ENCODE measurements at places on chromosomes 11 and 22.

DNA sequence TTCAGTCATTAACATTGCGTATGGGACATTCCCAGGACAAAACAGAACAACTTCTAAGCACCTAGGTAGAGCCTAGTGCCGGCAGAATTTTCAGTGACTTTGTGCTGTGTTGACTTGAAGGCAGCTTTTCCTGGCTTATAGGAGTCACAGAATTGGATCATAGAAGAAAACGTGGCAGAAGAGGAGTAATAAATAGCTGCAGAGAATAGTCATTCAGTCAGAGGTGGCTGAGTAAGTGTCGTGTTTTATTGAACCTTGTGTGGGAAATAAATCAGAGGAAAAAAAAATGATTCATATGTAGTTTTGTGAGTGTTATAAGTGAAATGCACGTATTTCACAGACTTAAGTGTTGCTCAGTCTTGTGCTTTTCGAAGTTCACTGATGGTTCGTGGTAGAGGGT, 2.1 kb downstream of the BARX2 start:
- DNase-seq: no peak

DNA sequence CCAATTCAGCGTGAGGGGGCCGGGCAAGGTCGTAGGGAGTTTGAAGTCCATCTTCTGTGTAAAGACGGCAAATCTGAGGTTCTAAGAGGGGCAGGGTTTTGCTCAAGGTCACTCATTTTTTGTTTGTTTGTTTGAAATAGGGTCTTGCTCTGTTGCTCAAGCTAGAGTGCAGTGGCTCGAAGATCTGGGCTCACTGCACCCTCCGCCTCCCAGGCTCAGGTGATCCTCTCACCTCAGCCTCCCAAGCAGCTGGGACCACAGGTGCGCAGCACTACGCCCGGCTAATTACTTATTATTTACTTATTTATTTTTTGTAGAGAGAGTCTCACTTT, 355 bp upstream of the AP1B1 start:
- no peak for DNase-seq

DNA sequence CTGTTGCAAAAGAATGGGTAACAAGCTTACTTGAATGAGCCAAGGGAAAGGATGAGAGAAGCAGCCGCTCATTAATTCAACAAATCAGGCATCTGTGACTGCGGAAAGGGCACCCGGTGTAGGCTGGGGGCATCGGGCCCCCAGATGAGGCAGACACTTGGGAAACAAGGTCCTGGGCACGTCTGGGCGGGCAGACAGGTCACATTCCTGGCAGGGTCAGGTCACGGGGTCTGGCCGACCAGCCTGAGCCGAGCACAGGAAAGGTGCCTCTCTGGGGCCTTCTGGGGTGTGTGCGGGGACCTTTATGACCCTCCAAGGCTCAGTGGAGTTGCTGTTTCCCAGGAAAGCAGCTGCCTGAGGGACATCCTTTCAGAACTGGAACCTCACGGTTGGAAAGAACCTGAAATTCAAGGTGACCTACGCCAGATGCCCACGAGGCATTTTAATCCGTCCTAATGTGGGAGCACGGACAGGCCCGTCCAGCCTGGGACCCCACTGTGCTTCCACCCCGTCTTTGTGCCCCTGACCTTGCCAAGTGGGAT, 57.1 kb downstream of the ST14 start:
- DNase-seq: no peak

GRCh38 chr11:131591051-131591461, 220.6 kb downstream of the NTM start:
- DNase-seq: no peak

GRCh38 chr22:42313804-42314581, 43.5 kb upstream of the TCF20 start:
- no peak for DNase-seq

DNA sequence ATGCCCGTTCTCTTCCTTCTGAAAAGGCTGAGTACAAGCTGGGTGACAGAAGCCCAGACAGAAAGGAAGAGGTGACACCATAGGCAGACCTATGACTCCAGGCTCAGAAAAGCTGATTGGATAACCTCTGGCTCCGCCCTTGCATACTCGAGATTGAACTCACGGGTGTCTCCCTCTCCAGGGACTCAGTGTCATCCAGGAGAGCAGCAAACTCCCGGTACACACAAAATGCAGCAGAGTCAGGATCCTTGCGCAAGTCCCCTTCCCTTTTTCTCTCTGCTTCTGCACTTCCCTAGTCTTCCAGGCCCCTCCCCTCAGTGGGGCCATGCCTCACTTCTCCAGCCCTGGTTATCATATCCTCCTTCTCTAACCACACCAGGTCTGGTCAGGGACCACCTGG, 9.8 kb downstream of the SCN4B start:
- no peak for DNase-seq

GRCh38 chr11:1449490-1450243, 36.9 kb downstream of the MOB2 start:
- no peak for DNase-seq

DNA sequence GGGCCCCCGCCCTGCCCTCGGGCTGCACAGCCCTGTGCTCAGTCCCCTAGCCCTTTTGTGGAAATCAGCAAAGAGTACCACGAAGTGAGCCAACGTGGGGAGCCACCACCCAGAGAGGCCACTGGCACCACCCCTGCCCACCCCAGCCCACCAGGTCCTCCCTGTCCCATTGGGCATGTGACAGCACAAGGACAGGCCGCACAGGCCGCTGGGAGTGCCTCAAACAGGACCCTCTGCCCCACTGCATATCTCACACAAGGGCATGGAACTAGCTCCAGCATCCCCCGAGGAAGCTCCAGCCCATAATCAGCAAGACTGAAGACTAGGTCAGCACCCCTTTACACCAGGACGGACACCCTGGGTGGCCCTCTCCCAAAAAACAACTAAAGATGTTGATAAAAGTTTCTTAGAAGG, 29.7 kb downstream of the GNB1L start:
- DNase-seq: no peak

- DNase-seq: no peak
Observed at GRCh38 chr22:22684580-22685561, 40.5 kb downstream of the GGTLC2 start.

GRCh38 chr11:126132319-126132718, 69.7 kb upstream of the CDON start:
- DNase-seq: no peak

- DNase-seq: no peak
Observed at GRCh38 chr11:12109591-12110196, 696 bp upstream of the MICAL2 start.

DNA sequence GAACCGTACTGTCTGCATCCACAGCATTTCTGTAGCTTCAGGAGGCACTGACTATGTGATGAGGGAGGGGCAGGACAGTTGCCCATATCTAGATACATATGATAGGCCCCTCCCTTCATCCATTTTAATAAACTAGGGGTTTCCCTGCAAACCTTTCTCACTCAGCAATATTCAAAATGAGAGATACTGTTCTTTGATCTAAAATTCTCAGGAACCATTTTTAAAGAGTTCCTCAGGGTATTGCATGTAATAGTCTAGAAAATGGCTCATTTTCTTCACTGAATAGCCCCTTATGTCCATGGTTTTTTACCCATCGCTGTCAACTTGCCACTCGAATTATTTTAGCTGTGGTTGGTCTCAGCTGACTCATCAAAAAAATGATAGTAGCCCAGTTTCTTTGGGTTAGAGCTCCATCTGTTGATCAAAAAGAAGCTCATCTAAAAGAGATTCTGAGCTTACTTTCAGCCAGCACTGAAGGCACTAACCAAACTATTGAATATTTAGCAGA, 37.0 kb upstream of the DNAJB7 start:
- no peak for DNase-seq

DNA sequence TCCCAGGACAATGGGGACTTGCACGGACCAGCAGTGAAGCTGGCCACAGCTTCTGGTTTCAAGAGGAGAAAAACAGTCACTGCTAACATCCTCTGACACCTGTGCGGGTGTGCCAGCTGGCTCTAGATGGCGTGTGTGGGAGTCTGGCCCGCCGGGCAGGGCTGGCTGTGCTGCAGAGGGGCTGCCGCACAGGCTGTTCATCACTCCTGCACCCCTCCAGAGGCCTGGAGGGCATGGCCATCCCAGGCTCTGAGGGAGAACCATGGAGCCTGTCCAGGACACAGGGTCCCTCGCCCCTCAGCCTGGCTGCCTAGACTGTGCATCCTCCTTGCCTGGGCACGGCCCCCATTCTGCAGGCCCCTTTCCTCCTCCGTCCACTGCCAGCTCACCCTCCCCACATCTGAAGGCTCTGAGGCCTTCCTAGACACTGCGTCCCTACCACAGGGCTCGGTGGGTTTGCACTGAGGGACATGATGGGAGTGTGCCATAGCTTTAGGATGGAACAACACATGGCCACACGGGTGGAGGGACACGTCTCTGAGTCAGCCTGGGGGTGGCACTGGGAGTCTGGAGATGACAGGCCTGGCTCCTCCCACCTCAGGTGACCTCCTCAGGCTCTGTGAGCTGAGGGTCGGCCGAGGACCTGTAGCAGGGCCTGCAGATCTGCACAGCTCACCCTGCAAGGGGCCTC, 42.1 kb upstream of the GNB1L start:
- DNase-seq: no peak

- DNase-seq: no peak
Observed at GRCh38 chr11:128331317-128331716, 256.0 kb downstream of the ETS1 start.

GRCh38 chr22:44328326-44328725, 15.6 kb upstream of the SHISAL1 start:
- DNase-seq: no peak

GRCh38 chr11:120956710-120957495, 67.0 kb upstream of the TBCEL start:
- DNase-seq: no peak

DNA sequence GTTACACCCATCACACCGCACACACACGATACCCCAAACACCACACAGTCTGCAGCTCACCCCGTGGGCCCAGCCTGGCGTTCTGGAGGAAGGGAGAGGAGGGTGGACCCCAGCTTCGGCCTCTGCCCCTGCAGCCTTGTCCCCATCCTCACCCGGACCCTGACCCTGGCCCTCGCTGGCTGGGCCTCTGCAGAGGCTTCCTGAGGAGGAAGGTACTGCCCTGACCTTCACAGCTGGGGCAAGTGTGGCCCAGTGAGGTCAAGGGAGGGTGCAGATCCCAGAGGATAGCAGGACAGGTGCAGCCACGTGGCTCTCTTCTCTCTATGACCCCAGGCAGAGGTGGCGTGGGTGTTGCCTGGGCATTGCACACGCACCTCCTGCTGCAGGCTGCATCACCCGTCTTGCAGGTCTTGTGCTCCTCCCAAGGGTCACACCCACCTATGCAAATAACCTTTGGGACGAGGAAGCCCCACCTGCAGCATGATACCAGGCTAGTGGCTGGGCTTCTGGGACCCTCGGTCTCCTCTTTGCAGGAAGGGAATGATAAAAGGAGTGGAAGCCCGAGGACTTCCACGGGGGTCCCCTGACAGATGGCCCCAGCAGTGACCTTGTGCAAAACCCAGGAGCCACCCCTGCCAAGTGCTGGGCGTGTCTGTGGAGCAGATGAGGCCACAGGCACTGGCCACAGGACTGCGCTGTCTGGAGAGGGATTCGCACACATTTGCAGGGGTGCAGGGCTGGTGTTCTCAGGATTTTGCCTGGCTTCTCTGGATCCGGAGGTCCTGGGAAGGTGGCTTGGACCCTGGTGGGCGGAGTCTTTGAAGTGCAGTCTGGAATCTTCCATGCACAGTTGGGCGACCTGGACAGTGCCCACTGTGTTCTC, 1241.5 kb downstream of the BRD1 start:
- no peak for DNase-seq

DNA sequence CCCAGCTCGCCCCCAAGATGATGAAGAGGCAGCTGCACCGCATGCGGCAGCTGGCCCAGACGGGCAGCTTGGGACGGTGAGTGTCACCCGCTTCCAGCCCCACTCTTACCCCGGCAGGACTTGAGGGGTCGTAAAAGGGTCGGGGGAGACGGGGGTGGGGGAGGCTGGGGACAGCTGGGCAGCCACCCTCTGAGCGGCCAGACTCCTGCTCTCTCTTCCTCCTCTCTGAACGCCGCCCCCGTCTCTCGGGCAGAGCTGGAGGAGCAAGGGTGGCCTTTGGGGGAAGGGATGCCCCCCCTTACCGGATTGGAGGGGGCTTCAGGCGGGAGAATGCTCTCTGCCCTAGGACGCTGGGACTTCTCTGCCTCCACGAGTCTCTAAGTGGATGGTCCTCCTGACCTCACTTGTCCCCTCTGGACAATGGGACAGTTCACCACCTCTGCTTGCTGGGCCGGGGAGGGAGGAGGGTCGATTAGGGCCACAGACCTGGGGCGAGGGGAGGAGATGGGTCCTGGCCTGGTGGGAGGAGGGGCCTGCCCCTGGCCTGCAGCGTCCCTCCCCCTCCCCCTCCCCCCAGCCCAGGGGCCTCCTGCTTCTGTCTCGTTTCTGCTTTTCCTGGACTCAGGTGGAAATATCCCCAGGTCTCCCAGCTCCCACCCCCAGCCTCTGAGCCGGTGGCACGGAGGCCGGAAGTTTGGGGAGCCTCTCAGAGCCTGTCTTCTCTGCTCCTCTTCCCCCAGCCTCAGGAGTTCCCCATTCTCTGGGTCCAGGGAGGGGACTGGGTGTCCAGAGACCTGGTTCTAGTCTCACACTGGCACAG, 512 bp downstream of the SH3BP1 start:
- DNase-seq: no peak

DNA sequence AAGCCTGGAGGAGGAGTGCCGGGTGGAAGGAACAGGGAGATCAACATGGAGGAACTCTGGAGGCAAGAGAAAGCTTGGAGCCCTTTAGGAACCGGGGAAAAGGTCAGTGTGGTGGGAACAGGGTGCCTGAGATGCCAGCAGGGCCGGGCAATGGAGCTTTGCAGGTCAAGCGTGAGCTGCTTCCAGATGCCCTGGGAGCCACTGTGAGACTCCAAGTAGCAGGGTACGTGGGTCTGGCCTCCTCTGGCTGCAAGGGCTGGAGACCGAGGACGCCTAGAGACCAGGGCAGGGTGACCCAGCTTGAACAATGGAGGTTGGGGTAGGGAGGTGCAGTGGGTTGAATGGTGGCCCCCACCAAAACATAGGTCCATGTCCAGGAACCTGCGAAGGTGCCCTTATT, 15.6 kb upstream of the EMID1 start:
- DNase-seq: no peak

GRCh38 chr11:92967178-92967577, 2.3 kb upstream of the MTNR1B start:
- no peak for DNase-seq

GRCh38 chr11:36328966-36329673, 33.0 kb downstream of the PRR5L start:
- DNase-seq: no peak

DNA sequence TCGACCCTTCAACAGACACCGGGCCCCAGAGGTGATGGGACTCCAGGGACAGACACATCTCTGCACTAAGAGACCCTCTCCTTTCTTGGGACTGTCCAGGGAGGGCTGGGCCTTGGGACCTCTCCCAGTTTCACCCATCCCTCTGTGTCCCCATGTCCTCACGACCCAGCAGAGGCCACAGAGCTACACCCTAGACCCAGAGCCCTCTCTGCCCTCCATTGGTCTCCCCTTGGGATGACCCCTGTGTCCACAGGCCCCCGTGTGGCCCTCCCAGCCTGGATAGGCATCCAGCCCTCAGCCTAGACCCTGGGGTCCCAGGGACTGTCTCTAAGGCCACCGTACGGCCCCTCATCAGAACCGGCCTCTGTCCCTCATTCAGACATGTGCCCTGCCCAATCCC, 7.5 kb upstream of the DRICH1 start:
- DNase-seq: no peak

All from stimulated activated CD8-positive, alpha-beta memory T cell treated with anti-CD3 and anti-CD28 coated beads, Interleukin-7, amount 100 ng/mL, for 1 hour (primary cell).